Hematopoietic multipotent progenitor cell (in vitro differentiated cells): ENCODE measurements at places on chromosomes 5 and 9. TPM values are rescaled to one million over a fixed set of nuclear protein-coding genes. Genes with fewer than 3 reads are reported as not detected.

TAS2R1 gene
- not detected for total RNA-seq

DNA sequence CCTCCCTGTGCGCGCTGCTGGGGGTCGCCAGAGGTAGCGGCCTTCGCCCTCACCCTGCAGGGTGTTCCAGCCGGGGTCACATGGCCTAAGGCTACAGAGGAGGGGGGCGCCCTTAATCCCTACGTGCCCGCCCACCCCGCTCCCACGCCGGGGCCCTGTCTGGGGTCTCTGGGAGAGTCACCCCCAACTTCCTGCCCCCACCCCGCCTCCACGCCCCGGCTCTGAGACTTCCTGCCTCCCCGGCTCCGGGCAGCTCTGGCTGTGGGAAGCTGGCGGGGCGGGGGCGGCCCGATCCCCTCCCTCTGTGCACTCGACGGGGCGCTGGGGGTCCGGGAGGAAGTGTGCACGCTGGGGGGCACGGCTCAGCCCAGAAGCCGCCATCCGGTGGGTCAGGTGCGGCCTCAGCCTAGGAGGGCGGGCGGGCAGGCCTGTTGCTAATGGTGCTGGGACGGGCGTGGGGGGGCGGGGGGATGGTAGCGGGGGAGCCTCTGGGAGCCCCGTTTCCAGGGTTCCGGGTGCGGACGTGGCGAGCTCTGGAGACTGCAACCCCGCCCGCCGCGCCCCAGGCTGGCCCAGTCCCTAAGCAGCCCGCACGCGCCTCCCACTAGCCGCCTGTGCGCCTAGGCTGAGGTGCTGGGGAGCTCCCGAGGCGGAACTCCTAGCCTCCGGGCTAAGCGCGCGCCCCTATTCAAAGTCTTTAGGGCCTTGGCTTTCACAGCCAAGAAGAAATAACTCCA lies 61.6 kb downstream of the CXXC5 start:
- peak; percentile 84 for DNase-seq

IARS1 gene
- total RNA-seq, result 73.2 TPM

GRCh38 chr5:96200641-96201040 lies 232.4 kb downstream of the PCSK1 start:
- no peak for DNase-seq
